CD4-positive, CD25-positive, alpha-beta regulatory T cell (primary cell): ENCODE measurements at places on chromosomes 6 and 20.

GRCh38 chr6:121932076-121932991 lies 467.1 kb upstream of the HSF2 start:
- no peak for DNase-seq

DNA sequence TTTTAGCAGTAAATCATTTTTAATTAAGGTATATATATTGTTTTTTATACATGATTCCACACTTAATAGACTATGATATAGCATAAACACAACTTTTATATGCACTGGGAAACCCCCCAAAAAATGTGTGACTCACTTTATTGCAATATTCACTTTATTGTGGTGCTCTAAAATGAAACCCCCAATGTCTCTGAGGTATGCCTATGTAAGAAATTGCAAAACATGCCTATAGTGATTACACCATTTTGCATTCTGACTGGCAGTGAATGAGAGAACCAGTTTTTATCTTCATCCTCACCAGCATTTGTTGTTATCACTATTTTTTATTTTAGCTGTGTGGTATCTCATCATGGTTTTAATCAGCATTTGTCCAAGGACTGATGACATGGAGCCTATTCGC lies 8.5 kb upstream of the CST11 start:
- DNase-seq: no peak

DNA sequence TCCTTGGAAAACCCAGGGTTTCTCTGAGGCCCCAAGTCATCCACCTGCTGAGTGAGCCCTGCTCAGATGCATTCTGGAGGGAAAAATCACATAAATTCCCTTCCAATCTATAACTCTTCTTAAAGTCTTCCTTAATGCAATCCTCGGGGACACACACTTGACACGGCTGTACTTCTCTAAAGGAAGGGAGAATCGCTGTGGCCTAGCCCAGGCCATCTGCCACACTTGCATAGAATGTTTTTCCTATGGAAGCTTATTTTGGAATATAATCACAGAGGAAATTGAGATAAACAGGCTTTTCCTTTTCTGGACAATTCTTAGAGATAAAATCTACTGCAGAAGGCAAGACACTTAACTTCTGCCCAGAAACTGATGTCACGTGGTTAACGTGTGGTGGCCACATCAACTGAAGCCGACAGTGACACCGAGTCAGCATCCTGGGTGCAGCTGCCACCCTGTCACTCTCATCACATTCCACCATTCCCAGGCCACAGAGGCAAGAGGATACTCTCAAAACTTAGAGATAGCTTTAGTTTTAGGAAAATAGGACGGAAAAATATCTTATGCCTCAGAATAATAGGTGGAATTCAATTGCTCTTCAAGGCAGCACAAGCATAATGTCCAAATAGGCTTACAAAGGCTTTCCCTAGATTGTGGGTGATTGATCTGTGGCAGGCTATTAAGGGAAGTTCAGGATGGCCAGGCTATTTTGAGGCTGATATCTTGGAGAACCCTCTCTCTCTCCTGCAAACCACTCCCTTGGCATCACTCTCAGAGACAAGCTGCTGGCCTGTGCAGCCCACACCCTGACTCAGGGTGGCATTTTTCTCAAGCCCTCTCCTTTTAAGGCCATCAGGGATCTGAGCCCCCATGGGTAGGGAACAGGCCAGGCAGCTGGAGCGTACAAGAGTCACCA lies 29.6 kb downstream of the PSMB1 start:
- DNase-seq: no peak

- DNase-seq: peak; percentile 44
Measured at GRCh38 chr6:30411515-30412207, 66.7 kb downstream of the RPP21 start.

DNA sequence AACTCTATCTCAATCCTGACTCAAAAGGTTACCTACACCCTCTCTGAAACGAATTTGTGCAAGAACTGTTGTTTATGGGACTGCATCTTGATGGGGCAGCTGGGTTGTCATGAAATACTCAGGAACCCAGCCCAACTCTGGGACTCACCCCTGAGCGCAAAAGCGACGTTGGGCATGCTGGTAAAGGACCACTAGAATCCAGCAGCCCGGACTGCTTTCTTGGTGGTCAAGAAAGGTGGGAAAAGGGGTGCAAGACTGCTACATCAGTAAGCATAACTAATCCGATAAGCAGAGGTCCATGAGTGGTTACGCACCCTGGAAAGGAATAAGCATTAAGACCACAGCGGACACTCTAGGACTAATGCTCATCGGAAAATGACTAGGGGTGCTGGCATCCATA lies 6.3 kb upstream of the PRR18 start:
- no peak for DNase-seq

GRCh38 chr6:75818098-75818855 lies 69.2 kb downstream of the MYO6 start:
- no peak for DNase-seq
